ENCODE measurements at places on chromosomes 5 and 9.
A peak's percentile ranks its signal among the peaks of the same experiment; 100 is the strongest.

DNA sequence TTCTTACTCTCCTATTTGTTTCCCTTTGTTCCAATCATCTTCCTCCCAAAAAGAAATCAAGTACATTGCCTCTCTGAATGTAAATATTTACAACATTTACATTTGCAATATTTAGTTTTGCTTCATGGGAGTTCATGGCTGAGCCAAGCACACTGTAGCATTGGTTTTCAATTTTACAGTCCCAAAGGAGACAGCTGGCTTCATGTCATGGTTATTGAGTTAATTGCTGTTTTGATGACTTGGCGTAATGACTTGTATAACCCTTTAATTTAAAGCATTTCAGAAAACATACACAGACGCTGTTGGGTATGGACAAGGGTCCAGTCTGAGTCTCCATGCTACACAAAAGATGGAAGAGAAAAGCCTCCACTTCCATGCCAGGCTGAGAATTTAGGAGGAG is 25.6 kb upstream of the VLDLR start:
- no peak for DNase-seq

GRCh38 chr5:17365811-17366138 is 132.3 kb upstream of the TAF11L2 start:
- DNase-seq, result no peak

- DNase-seq, result no peak
Measured at GRCh38 chr9:136117291-136117915, 1.3 kb downstream of the TMEM250 start.

DNA sequence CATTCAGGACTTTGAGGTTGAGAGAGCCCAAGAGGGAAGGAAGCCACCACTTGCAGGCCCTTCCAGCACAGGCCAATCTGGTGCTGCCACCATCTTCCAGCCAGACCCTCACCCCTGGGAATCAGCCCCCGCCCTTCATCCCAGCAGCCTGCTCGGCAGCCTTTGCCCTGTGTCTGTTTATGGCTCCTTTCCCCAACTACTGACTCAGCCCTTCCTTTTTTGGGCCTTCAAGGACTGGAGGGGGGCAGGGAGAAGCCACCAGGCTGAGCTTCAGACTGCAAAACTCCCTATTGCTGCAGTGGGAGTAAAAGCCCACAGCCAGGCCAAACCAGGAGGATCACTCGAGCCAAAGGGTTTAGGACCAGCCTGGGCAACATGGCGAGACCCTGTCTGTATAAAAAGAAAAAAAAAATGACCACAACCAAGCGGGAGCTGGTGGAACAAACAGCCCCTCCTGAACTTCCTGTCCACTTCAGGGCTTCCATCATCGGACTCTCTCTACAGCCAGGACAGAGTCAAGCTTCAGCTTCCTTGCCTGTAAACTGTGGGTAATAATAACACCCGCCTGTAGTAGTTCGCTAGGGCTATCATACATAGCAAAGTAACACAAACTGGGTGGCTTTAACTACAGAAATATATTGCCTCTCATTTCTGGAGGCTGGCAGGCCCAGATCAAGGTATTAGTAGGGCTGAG is 85.9 kb upstream of the IL17B start:
- peak; percentile 75 for DNase-seq

DNA sequence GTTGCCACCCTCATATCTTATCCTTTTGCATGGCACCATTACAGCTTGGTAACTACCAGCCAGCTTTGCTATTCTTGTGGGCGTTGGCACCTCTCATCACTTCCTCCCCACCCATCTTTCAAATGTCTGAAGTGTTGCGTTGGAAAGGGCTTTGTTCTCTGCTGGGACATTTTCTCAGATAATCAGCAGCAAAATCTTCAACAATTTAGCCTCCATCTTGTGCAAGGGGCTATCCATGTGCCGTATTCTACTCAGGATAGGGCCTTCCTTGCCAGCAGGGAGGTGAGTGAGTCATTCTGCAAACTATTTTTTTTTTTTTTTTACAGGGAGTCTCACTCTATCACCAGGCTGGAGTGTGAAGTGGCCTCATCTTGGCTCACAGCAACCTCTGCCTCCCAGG is 62.1 kb upstream of the NUDT12 start:
- DNase-seq, result no peak

- DNase-seq, result no peak
Measured at GRCh38 chr9:5274770-5275169, 29.7 kb downstream of the RLN2 start.

All from stromal cell of bone marrow (primary cell).